ENCODE measurements at places on chromosomes 2 and 18.

DNA sequence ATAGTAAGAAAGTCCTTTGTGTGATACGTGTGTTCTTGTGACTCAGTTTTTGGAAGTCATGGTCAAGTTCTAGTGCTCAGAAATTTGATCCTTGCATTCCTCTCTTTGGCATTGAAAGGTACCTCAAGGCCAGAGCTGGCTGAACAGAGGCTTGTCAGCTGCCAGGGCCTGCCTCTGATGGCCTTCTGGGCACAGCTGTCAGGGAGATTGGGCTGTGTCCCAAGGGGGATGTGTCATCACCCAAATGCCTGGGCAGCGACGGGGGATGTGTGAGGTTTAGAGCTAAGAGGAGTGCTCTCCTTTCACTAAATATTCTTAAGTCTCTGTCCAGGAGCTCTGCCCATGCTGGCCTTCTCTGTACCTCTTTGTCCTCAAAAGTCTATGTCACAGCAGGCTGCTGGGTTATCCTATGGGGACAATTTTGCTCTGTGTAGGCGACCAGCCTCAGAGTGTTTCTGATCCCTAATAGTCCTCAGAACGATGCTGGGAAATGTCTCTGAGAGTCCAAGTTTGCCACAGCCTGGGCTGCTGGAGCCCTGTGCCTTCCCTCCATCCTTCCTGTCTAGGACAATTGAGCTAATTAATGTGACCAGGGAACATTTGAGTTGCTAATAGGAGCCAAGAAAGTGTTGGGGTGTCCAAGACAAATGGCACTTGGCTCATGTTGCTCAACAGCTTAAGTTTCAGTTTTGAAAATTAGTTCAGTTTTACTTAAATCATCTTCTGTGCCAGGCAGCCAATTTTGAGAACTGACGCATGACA is 115.4 kb upstream of the ZNF521 start:
- DNase-seq: no peak

- no peak for DNase-seq
These were observed 60.8 kb downstream of the NCKAP1 start for GRCh38 chr2:182977463-182977862.

DNA sequence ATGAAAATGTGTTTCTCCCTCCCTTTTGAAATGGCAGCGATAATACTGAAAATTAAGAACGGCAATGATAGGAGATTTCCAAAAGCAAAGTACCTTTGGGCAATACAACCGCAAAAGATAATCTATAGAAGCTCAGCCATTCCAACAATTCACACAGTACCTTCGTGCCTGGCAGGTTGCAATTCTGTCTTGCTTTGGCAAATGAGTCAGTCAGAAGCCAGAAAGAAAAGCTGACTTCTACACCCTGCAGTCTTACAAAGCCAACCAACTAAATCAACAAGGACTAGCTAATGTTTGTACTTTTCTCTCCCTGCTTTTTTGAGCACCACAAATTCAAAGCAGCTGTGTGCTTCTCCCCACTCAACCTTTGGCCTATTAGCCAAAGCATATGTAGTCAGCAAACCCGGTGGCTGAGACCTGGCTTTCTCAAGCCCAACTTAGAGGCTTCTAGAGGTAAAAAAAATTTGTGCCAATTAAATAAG is 25.7 kb upstream of the ID2 start:
- DNase-seq: no peak

- DNase-seq: no peak
These were observed 417.0 kb downstream of the TXNL1 start for GRCh38 chr18:56221195-56222065.

DNA sequence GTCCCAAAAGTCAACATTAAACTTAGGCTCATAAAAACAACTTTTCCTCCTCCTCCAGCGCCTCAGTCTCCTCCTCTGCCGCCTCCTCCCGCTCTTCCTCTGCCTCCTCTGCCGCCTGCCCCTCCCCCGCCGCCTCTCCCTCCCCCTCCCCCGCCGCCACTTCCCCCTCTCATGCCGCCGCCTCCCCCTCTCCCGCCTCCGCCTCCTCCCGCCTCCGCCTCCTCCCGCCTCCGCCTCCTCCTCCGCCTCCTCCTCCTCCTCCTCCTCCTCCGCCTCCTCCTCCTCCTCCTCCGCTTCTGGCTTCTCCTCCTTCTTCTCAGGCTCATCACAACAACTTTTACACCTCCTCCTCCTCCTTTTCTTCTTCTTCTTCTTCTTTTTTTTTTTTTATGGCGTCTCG is 599.9 kb downstream of the TMEM182 start:
- DNase-seq: no peak
